ENCODE measurements at places on chromosomes 5 and 9.

GRCh38 chr9:92648474-92648971 lies 21.4 kb downstream of the IPPK start:
- DNase-seq = no peak

DNA sequence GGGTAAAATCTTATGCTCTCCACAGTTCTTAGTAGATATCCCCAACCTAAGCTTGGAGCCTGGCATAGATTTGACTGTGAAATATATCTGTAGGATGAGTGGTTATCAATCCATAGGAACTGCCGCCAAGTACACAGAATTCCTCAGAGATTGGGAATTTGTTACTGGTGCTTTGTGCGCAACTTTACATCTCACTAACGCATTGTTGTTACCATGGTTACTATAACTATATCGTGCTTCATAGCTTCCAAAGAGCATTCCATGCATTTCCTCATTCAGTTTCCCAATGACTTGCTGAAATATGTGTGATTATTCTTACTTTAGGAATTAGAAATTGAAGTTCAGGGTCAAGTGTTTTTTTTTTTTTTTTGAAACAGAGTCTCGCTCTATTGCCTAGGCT lies 9.5 kb upstream of the GGTA1 start:
- no peak for DNase-seq

- no peak for DNase-seq
Measured at GRCh38 chr9:13758936-13759335, 479.4 kb upstream of the MPDZ start.

DNA sequence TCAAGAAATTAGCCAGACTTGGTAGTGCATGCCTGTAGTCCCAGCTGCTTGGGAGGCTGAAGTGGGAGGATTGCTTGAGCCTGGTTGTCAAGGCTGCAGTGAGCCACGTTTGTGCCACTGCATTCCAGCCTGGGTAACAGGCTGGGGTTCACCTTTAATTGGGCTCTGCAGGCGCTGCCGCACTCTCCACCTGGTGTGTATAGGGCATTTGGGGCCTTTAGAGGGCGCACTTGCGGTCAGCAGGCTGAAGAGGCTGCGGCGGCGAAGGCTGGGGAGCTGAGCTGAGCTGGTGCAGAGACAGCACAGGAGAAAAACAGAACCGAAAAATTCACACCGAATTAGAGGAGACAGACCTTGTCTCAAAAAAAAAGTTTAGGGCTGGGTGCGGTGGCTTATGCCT lies 31.2 kb downstream of the CDK7 start:
- DNase-seq = no peak

Data from activated T-cell treated with anti-CD3 and anti-CD28 coated beads for 48 hours (primary cell).